ENCODE measurements at places on chromosomes 4 and X.

- H3K27ac ChIP-seq = no peak overlapping the region
- DNase-seq = no peak
- no peaks in the 10 kb centered on the region for H3K27me3 ChIP-seq
- no peaks in the 10 kb centered on the region for H3K36me3 ChIP-seq
- peaks cover 19% of the 10 kb centered on the region for H3K4me1 ChIP-seq
Observed at GRCh38 chr4:52824270-52824602, 37.9 kb upstream of the RASL11B start.

- H3K4me1 ChIP-seq = no peaks in the 10 kb centered on the region
- H3K36me3 ChIP-seq = peaks cover 2% of the 10 kb centered on the region
- no peak overlapping the region for H3K4me3 ChIP-seq
- DNase-seq = no peak
- peaks cover 19% of the 10 kb centered on the region for H3K27me3 ChIP-seq
Observed at GRCh38 chrX:9882669-9883446, 84.3 kb upstream of the CLDN34 start.

GRCh38 chr4:21872101-21872500 lies 76.5 kb downstream of the KCNIP4 start:
- H3K27me3 ChIP-seq = no peaks in the 10 kb centered on the region
- no peaks in the 10 kb centered on the region for H3K4me1 ChIP-seq
- no peak overlapping the region for H3K27ac ChIP-seq
- no peak for DNase-seq

DNA sequence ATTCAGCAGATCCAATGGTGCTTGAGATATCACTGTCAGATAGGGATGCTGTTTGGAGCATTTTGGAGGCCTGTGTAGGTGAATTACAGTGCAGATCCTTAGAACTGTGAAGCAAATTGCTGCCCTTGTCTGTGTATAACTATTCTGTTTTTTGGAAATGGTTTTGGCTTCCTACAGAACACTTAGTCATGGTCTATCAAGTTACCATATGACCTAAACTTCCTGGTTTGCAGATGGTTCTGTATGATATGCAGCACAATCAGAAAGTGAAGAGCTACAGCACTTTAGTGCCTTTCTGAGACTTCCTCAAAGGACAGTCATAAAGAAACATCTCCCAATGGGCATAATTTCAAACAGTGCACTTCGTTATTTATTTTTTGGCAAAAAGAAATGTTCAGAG lies 688.6 kb downstream of the SH3BGRL start:
- H3K27ac ChIP-seq = no peak overlapping the region
- H3K36me3 ChIP-seq = no peaks in the 10 kb centered on the region
- DNase-seq = no peak
- no peaks in the 10 kb centered on the region for H3K4me1 ChIP-seq
- H3K4me3 ChIP-seq = no peak overlapping the region

DNA sequence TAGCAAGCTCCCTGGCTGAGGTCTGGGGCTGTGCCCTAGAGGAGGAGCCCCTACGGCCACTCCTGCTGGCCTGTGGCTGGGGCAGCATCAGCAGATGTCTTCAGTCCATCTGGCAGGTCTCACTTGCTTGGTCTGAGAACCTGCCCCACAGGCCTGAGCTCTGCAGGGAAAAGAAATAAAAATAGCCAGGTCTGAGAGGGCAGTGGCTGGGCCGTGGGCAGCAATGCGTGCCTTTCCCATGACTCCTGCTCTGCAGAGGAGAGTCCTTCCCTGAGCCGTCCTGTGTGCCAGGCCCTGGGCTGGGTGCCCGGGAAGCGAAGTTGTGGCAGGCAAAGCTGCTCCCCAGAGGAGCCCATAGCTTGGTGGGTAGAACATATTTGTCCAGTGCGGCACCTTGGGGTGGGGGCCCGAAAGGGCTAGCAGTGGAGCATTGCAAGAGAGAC lies 11.3 kb upstream of the KIAA0232 start:
- no peak for DNase-seq
- H3K27me3 ChIP-seq = peaks cover 13% of the 10 kb centered on the region
- H3K4me1 ChIP-seq = peaks cover 21% of the 10 kb centered on the region
- H3K4me3 ChIP-seq = no peak overlapping the region

- H3K27me3 ChIP-seq = peaks cover 12% of the 10 kb centered on the region
- DNase-seq = no peak
- H3K4me3 ChIP-seq = no peak overlapping the region
- no peak overlapping the region for H3K27ac ChIP-seq
Observed at GRCh38 chrX:110466790-110467189, 108.1 kb downstream of the RTL9 start.

- DNase-seq = peak; percentile 13
- H3K4me3 ChIP-seq = no peak overlapping the region
- no peak overlapping the region for H3K27ac ChIP-seq
- H3K36me3 ChIP-seq = no peaks in the 10 kb centered on the region
Observed at GRCh38 chrX:56978172-56978571, 17.2 kb downstream of the SPIN3 start.

- no peak for DNase-seq
- no peaks in the 10 kb centered on the region for H3K27me3 ChIP-seq
- H3K4me3 ChIP-seq = no peak overlapping the region
- H3K36me3 ChIP-seq = no peaks in the 10 kb centered on the region
Observed at GRCh38 chrX:115449742-115450141, 111.2 kb upstream of the PLS3 start.

DNA sequence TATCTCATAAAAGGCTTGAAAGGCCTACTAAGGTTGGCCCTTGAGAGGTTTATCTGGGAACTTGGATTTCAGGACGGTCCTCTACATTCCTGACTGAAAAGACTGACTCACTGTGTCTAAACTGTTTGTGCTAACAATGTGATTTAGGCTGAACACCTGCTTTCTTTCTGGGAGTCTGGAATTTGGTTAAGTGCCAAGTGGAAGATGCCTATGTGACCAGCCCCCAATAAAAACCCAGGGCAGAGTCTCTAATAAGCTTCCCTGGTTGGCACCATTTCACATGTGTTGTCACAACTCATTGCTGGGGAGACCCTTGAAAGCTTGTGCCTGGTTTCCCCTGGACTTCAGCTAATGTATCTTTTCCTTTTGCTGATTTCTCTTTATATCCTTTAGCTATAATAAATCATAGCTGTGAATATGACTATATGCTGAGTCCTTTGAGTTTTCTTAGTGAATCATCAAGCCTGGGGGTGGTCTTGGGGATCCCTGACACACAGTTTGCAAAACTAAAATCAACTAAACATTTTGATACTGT lies 55.1 kb downstream of the GPR82 start:
- H3K36me3 ChIP-seq = no peaks in the 10 kb centered on the region
- no peak overlapping the region for H3K4me3 ChIP-seq
- peaks cover 3% of the 10 kb centered on the region for H3K4me1 ChIP-seq
- no peak for DNase-seq
- no peaks in the 10 kb centered on the region for H3K27me3 ChIP-seq
- H3K27ac ChIP-seq = no peak overlapping the region

DNA sequence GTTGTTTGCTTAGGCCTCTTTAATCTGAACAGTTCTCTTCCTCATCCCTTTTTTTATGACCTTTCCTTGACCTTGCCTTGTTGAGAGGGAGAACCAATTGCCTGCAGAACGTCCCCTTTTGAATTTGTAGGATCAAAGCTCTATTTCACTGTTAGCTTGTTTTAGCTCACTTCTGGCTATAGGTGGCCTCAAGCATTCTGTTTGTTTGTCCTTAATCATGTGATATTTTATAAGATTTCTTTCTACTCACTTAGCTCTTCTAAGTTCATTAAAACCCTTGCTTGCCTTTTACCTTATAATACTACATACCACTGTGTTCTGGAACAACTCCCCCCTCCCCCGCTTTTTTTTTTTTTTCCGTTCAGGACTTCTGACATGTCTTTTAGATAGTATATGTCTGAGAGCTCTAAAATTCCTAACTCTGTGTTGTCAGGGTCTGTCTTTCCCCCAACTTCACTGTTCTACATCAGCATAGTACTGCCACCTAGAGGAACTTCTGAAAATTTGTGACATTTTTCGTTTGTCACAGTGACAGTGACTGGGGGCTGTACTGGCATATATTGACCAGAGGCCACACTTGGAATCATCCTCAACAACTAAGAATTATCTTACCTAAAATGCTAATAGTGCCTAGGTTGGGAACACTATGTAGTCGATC lies 128.5 kb downstream of the LARP7 start:
- peak overlapping the region; percentile 43 for H3K27ac ChIP-seq
- H3K27me3 ChIP-seq = peaks cover 15% of the 10 kb centered on the region
- H3K36me3 ChIP-seq = no peaks in the 10 kb centered on the region

GRCh38 chrX:31124536-31124935 lies 52.7 kb upstream of the FTHL17 start:
- no peaks in the 10 kb centered on the region for H3K36me3 ChIP-seq
- H3K4me3 ChIP-seq = no peak overlapping the region
- DNase-seq = no peak

GRCh38 chr4:174870311-174870710 lies 41.3 kb upstream of the GLRA3 start:
- no peak for DNase-seq
- H3K27ac ChIP-seq = no peak overlapping the region
- H3K36me3 ChIP-seq = no peaks in the 10 kb centered on the region

GRCh38 chrX:105648732-105649131 lies 173.6 kb upstream of the NRK start:
- no peak for DNase-seq
- H3K4me1 ChIP-seq = no peaks in the 10 kb centered on the region
- no peaks in the 10 kb centered on the region for H3K36me3 ChIP-seq

DNA sequence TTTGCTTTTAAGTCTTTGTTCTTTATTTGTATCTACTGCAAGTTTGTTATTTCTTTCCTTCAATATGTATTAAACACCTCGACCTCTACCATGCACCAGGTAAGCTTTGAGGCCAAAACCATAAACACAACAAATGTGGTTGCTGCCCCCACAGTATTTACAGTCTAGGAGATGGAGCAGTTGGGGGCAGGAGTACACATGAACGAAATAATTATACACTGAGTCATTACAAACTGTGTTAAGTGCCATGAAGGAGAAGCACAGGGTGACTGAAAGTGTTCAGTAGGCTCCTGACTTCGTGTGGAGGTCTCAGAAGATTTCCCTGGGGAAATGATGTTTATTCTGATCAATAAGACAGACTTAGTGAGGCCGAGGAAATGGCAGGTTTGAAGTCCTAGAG lies 30.3 kb downstream of the SLC25A43 start:
- DNase-seq = no peak
- H3K27me3 ChIP-seq = no peaks in the 10 kb centered on the region
- no peak overlapping the region for H3K27ac ChIP-seq

GRCh38 chrX:123408821-123409737 lies 225.0 kb downstream of the GRIA3 start:
- H3K4me3 ChIP-seq = no peak overlapping the region

GRCh38 chr4:140748171-140748570 lies 8.0 kb downstream of the TBC1D9 start:
- H3K27me3 ChIP-seq = peaks cover 27% of the 10 kb centered on the region
- no peak overlapping the region for H3K27ac ChIP-seq
- no peaks in the 10 kb centered on the region for H3K4me1 ChIP-seq
- DNase-seq = no peak

GRCh38 chr4:165692082-165692481 lies 181.0 kb upstream of the TLL1 start:
- no peak overlapping the region for H3K27ac ChIP-seq
- H3K4me1 ChIP-seq = no peaks in the 10 kb centered on the region
- no peak for DNase-seq
- no peaks in the 10 kb centered on the region for H3K36me3 ChIP-seq

GRCh38 chr4:83890231-83890630 lies 354.3 kb downstream of the GPAT3 start:
- H3K27ac ChIP-seq = no peak overlapping the region
- no peaks in the 10 kb centered on the region for H3K4me1 ChIP-seq
- peaks cover 10% of the 10 kb centered on the region for H3K27me3 ChIP-seq

DNA sequence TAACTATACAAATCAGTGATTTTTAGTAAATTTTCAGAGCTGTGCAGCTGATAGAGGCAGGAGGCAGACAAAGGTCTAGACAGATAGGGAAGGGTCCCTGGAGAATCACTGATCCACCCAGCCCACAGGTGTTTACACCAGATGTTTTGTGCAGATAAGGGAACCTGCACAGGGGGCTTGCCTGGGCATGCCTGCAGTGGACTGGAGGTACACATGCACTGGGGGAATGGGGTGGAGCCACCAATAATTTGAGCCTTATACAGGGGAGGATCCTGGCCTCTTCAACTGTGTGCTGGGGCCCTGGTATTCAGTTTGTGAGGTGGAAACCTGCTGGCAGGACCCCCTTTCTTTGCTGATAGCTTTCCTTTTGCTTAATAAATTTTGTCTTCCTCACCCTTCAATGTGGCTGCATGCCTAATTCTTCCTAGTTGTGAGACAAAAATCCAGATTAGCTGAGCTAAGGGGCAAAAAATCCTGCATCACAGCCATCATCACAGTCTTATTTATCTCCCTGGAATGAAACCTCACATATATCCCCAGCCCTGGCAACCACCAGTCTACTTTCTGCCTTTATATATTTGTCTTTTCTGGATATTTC lies 102.8 kb downstream of the KDM6A start:
- no peak overlapping the region for H3K4me3 ChIP-seq
- peaks cover 12% of the 10 kb centered on the region for H3K4me1 ChIP-seq
- peaks cover 2% of the 10 kb centered on the region for H3K36me3 ChIP-seq
- DNase-seq = no peak

DNA sequence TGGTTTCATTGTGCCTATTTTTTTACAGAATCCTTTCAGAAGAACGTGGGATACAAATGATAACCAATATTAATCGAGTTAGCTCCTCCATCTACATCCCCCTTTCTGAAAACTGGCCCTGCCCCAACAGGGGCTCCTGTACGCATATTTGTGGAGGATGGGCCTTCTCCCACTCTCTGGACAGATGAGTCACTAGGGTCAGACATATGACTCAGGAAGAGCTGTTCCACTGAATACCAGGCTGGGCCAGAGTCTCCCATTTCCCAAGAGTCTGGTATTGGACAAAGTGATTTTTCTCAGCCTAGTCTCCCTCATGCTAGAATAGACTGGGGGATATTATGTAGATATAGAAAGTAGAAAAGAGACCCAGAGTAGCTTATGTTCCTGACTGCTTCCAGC lies 142.4 kb downstream of the TSPAN5 start:
- H3K27me3 ChIP-seq = no peaks in the 10 kb centered on the region
- H3K27ac ChIP-seq = no peak overlapping the region
- peaks cover 3% of the 10 kb centered on the region for H3K36me3 ChIP-seq
- H3K4me3 ChIP-seq = no peak overlapping the region
- H3K4me1 ChIP-seq = peaks cover 40% of the 10 kb centered on the region

DNA sequence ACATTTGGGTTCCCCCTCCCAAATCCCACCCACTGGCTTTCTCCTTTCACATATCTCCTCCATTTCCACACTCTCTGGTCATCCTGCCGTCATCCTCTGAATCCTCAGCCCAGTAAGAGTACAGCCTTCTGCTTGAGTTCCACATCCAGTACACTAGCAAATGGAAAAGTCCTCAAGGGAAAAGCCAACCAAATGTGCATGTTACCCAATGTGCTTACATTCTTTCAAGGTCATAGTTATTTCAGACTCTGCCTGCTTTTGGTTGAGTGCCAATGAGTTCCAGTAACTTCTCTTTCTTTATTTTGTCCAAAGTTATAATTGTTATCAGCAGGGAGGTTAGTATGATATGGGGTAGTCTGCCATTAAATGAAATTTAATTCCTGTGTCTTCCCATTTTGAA lies 78.1 kb downstream of the SRPX start:
- H3K4me3 ChIP-seq = no peak overlapping the region
- H3K36me3 ChIP-seq = no peaks in the 10 kb centered on the region
- no peak for DNase-seq

GRCh38 chr4:47972181-47972580 lies 44.3 kb downstream of the CNGA1 start:
- no peak for DNase-seq
- H3K27me3 ChIP-seq = peaks cover 14% of the 10 kb centered on the region

GRCh38 chr4:154307451-154307850 lies 184.1 kb downstream of the DCHS2 start:
- H3K27me3 ChIP-seq = no peaks in the 10 kb centered on the region
- no peaks in the 10 kb centered on the region for H3K4me1 ChIP-seq
- no peak overlapping the region for H3K27ac ChIP-seq
- DNase-seq = no peak
- H3K36me3 ChIP-seq = no peaks in the 10 kb centered on the region

- DNase-seq = no peak
- H3K4me3 ChIP-seq = no peak overlapping the region
- H3K36me3 ChIP-seq = no peaks in the 10 kb centered on the region
Observed at GRCh38 chrX:153827903-153828302, 2.4 kb downstream of the PDZD4 start.

Measured in T-helper 17 cell (primary cell).